ENCODE measurements at places on chromosomes 7 and 10. TPM values are rescaled to one million over a fixed set of nuclear protein-coding genes. Genes with fewer than 3 reads are reported as not detected.

The OR9A2 gene
- not detected for total RNA-seq

The NCF1 gene
- under 0.01 TPM for total RNA-seq

The GPR15LG gene
- not detected for total RNA-seq

The STOX1 gene
- total RNA-seq = 0.13 TPM

The ST8SIA6 gene
- 0.25 TPM for total RNA-seq

The ZWINT gene
- total RNA-seq = 18.8 TPM

The IFIT1B gene
- total RNA-seq = not detected

The IFT22 gene
- 14.8 TPM for total RNA-seq

The ANKRD30A gene
- not detected for total RNA-seq

The CRYGN gene
- not detected for total RNA-seq

The XRCC2 gene
- 3.7 TPM for total RNA-seq

Data from dermis microvascular lymphatic vessel endothelial cell (primary cell).